ENCODE measurements at places on chromosomes 3 and 15.

DNA sequence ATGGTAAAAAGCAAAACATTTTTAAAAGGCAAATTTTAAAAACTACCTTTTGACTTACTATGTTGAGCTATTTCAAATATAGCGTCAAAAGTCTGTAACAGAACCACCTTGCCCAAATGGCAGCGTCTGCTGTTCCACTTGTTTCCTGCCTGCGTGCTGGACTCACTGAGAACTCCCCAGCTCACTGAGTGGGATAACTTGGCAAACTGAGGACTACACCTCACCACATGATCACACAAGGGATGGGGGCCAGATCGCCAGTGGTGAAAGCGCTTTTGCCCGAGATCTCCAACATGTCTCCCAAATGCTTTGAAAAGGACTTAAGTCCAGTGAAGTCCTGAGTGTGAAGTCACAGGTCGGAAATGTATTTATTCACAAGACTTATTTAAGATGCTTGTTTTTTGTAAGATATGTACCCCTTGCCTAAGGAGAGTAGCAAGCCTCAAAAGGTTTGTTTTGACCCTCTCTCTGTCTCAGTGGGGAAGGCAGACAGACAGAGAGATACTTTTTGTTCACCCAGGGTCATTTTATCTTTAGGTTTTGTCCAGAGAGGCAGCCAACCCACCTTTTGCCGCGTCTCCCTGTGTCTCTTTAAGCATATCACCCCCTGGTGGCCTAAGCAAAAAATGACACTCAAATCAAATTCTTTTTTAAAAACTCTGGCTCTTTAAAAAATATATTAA, 192.6 kb downstream of the PDZRN3 start:
- peak; percentile 15 for DNase-seq

DNA sequence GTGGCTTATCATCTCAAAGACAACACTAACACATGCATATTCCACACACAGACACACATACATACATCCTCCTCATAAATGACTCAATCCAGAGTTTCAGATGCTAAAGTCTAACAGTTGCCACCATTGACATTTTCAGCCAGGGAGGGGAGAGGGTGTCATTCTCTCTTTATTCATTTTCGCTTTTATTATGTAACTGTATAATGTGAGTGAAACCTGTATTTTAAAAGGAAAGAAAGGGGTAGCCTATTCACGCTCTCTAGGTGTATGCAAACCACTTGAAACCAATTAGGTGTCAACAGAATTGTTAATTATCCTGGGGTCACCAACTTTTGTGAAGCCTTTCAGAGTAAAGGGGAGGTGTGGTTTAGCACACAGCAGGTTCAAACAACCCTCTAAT, 1282.9 kb downstream of the ROBO2 start:
- no peak for DNase-seq

DNA sequence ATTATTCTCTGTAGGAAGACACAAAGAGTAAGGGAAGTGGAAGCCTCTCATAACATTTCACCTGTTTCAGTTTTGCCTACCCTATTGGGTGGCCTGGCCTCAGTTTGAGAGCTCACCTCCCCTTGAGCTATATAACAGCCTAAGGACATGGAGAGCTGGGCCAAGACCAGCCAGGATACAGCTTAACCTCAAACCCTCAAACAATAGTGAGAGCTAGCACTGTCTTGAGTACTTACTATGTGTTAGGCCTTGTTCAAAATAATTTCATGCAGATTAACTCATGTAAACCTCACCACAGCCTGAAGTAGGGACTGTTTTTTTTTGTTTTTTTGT, 15.0 kb upstream of the TBL1XR1 start:
- no peak for DNase-seq

DNA sequence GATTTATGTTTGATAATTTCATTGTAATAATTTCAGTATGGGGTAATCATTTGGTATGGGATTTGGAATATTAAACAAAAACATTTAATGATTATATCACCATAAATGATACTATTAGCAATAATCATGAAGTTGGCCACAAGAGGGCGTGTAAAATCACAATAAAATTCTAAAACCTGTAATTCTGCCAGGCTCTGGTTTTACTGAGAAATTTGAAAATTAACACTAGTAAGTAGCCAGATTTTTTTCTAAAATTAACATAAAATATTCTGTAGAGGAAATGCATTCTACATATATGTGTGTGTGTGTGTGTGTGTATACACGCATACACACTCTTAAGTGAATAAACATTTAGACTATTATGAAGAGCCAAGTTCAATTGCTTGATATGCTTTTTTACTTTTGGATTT, 40.5 kb downstream of the FEZF2 start:
- DNase-seq, result no peak

- DNase-seq, result no peak
Observed at GRCh38 chr3:150269526-150269925, 138.6 kb upstream of the TSC22D2 start.

- DNase-seq, result no peak
Observed at GRCh38 chr3:5756443-5756842, 568.9 kb downstream of the EDEM1 start.

DNA sequence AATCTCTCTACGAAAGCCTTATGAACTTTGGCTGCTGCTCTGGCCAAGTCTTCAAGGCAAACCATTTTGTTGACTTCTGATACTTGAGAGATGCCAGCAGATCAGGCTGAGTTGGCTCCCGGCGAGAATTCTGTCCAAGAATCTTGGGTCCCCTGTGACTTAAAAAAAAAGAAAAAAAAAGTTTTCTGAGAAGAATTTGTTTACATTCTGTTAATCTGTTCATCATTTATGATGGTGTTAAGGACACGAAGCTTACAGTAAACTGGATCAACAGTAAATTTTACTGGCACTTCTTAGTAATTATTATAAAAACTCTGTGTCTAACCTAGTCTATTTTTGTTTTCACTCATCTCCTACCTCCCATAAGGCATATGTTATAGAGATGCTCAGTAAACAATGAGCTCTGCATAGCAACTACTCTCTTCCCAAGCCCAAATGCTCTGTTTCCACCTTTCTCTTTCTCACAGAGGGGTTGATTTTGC, 320.9 kb upstream of the RASGRP1 start:
- no peak for DNase-seq

DNA sequence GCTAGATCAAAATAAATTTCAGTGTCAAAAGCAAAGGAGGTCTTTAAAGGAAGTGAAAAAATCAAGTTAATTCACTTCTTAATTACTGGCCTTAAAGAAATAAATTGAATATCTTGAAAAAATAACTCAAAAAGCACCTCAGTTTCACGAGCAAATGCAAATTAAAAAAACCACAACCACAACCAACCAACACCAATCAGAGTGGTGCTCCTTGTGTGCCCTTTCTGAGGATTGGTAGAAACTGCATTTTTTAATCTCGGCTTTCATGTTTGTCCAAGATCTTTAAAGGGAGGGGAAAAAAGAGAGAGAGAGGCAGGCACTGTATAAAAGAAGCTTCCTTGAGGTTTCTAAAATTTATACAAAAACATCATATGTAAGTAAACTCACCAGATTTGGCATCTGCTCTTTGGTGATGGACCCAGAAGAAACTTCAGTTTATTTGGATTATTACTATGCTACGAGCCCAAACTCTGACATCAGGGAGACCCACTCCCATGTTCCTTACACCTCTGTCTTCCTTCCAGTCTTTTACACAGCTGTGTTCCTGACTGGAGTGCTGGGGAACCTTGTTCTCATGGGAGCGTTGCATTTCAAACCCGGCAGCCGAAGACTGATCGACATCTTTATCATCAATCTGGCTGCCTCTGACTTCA, at the start of gene GPR15:
Gene GPR15 (plus strand): TSS at position 357 of the 653 bp plus-strand sequence. CDS start 56 bp downstream, at position 413.
- DNase-seq, result no peak

DNA sequence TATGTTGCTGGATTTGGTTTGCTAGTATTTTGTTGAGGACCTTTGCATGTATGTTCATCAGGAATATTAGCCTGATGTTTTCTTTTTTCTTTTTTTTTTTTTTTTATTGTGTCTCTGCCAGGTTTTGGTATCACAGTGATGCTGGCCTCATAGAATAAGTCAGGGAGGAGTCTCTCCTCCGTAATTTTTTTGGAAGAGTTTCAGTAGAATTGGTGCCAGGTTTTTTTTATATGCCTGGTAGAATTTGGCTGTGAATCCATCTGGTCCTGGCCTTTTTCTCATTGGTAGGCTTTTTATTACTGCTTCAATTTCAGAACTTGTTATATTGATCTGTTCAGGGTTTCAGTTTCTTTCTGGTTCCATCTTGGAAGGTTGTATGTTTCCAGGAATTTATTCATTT, 165.8 kb downstream of the VPS8 start:
- DNase-seq, result no peak

GRCh38 chr3:44890258-44890657, 15.8 kb downstream of the TGM4 start:
- DNase-seq, result no peak

DNA sequence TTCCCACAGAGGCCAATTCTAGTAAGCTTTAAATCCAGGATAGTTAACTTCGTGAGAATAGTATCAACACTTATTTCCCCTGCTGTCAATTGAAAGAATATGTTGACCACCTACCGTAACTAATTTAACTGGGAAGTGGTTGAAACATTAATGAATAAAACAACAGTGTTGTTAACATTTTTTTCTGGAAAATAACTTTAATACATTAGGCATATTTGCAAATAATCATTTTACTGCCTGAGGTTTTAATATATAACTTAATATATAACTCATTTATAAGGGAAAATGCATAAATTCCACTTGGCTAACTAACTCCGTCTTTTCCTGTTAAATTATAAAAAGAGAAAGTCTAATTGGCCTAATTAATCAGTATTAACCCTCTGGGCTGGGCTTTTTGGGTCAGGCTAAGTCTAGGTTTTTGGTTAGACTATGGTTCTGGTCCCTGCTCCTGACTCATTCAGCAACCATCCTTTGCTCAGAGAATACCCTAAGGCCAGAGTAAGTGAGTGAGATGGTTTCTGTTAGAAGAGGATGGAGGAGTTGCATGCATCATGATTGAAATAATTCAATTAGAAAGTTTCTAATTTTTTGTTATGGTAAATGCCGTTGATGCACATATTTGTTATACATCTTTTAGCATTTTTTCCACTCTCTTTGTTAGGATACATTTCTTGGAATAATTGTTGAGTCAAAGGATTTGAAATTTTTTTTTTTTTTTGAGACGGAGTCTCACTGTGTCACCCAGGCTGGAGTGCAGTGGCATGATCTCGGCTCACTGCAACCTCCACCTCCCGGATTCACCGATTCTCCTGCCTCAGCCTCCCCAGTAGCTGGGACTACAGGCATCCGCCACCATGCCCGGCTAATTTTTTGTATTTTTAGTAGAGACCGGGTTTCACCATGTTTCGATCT, 10.8 kb upstream of the SKIL start:
- DNase-seq, result peak; percentile 47

- no peak for DNase-seq
Observed at GRCh38 chr3:123817413-123817812, 66.7 kb downstream of the MYLK start.

GRCh38 chr15:60905587-60905986, 323.5 kb downstream of the RORA start:
- no peak for DNase-seq

- no peak for DNase-seq
Observed at GRCh38 chr3:7397097-7397496, 536.2 kb downstream of the GRM7 start.

DNA sequence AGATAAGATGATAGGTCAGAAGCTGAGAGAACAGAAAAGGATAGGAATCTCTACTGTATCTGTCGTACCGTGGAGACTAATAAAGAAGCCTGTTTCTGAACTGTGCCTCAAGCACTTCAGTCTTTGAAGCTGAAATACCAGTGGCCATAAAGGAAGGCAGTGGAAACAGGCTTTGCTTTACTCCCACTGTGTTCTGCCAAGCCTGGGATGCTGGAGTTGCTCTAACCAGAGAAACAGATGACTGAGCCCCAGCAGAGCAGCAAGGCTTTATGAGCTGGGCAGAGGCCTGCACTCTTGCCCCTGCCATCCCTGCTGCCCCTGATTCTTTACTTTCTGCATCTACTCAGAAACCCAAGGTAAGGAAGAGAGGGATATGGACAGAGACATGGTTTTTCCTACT, 89.4 kb downstream of the PDE8A start:
- no peak for DNase-seq

- DNase-seq, result no peak
Observed at GRCh38 chr3:108320746-108321350, 24.5 kb downstream of the HHLA2 start.
